Right ventricle myocardium inferior (tissue), 1 donor: ENCODE measurements at places on chromosomes 13 and 19. TPM values are rescaled to one million over a fixed set of nuclear protein-coding genes. Genes with fewer than 3 reads are reported as not detected.

Gene MBD3L2
- total RNA-seq, result not detected

Gene ZNF439
- total RNA-seq, result 3.4 TPM

Gene SBSN
- not detected for total RNA-seq

- no peak for DNase-seq
Observed at GRCh38 chr13:74015137-74015536, 119.1 kb downstream of the KLF12 start.

DNA sequence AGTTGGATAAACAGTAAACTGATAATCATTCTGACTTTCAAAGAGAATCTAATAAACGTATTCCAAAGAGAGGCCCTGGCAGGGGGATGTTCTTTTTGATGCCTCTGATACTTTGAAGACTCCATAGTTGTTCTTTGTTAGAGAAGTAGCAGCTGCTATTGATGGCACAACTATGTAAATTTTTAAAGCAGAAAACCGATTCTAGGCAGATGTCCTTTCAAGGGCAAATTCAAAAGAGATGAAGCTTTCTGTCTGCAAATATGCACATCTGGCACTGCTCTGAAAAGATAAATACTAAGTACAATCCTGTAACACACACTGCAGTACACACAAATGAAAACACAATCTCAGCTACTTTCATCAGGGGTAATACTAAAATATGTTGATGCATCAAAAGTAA is 250.1 kb downstream of the VWA8 start:
- no peak for DNase-seq

Gene RETN
- 1.2 TPM for total RNA-seq

GRCh38 chr13:80559944-80560343 is 219.0 kb upstream of the SPRY2 start:
- DNase-seq, result no peak

GRCh38 chr19:56167064-56167578 is 8.7 kb upstream of the GALP start:
- DNase-seq, result no peak

GRCh38 chr13:76846363-76846762 is 39.8 kb downstream of the KCTD12 start:
- DNase-seq, result no peak

GRCh38 chr19:40642757-40643305 is 41.7 kb downstream of the LTBP4 start:
- DNase-seq, result no peak

DNA sequence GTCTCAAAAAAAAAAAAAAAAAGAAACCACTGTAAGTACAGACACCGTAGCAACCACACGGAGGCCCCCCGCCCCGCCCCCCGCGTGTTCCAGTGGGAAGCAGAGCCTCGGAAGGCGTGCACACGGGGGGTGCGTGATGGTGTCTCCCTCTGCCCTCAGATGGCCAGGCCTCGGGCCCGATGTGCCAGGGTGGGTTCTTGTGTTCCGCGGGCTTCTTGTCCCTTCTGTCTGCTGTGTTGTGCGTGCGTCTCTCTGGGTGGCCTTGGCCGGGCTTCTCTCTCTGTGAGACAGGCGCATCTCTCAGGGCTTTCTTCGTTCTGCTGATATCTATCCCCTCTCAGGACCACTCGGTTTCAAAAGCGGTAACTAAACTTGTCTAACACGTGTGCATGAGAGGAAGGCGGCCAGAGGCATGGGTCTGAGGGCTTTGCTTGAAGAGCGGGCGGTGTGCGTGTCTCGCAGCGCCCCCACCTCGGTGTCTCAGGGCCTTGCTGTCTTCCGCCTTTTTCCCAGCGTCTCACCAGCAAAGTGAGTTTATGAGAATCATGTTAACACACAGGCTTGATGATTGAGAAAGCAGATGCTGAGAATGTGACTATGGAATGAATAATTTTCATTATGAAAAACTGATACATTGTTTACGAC is 12.6 kb downstream of the ATP11A start:
- DNase-seq, result no peak

DNA sequence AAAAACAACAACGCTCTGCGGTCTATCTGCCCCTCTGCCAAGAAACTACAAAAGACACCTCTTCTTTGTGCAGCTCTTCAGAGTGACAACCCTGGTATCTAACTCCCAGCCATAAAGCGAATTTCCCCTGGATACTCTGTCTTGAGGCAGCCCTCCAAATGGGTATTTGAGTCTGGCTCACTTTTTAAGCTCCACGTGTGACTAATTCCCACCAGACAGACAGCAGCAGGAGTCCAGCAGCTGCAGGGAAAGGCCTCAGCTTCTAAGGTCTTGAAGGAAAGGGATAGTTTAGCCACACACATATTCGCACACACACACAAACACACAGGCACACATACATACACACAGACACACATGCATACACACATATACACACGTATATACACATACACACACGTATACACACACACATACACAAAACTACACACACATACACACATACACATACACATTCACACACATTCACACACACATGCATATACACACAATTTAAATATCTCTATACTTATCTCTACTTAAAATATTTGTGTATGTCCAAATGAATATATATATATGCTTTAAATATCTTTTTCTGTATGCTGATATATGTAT is 188.8 kb downstream of the TSHZ3 start:
- DNase-seq, result no peak

DNA sequence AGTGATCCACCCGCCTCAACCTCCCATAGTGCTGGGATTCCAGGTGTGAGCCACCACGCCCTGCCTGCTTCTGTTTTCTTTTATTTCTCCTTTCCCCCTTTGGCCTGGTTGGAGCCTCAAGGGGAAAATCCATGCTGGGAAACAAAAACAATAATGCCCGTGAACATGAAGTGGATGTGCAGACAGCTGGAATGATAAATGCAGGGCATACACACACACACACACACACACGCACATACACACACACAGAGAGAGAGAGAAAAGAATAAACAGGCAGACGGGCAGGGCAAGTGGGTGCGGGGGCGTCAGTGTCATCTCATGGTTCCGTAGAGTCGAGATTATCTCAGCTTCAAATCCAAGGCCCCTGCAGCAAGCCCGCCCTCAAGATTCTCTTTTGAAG is 4.4 kb upstream of the PLEKHF1 start:
- no peak for DNase-seq

DNA sequence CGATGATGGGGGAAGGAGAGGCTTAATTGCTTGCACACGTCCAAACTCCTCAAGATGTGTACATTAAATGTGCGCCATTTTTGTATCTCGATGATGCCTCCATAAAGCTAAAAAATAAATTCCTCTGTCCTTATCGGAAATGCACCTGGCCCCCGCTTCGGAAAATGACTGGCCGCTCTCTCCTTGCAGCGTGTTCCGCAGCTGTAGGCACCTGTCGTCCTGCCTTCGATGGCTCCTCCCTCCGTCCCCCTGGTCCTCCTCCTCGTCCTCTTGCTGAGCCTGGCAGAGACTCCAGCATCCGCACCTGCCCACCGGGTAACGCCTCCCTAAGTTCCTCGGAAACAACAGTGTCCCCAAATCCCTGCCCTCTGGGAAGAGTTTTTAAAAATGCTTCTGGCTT is 1.1 kb downstream of the GALP start:
- DNase-seq, result no peak
